ENCODE measurements at places on chromosomes 13 and 19.
A peak's percentile ranks its signal among the peaks of the same experiment; 100 is the strongest.

DNA sequence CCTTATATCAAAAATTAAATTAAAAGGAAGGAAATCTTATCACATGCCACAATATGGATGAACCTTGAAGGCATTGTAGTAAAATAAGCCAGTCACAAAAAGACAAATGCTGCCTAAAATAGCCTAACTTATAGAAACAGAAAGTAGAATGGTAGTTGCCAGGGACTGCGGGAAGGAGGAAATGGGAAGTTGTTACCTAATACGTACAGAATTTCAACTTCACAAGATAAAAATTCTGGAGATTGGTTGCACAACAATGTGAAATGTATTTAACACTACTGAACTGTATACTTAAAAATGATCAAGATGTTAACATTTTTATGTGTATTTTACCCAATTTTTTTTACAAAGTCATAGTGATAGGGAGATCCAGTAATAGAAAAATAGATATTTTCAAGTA, 10.2 kb upstream of the N4BP2L2 start:
- DNase-seq: no peak

- no peak for DNase-seq
Measured at GRCh38 chr19:42154471-42155323, 22.5 kb upstream of the POU2F2 start.

DNA sequence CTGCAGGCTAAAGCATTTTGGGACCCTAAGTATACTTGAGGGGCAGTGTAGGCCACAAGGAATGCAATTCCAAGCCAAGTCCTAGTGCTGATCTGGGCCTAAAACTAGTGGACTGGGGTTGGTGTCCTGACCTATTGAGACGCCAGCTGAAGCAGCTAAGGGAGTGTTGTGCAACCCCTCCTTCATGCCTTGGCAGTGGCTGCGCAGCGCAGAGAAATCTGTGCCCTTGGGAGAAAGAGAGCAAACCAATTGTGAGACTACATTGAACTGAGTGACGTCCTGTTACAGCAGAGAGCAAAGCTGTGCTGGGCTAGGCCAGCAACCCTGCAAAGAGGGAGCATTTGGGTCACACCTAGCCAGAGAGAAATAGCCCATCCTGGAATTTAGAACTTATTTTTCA, 2715.0 kb upstream of the PCDH20 start:
- DNase-seq: no peak

GRCh38 chr13:40494513-40494912, 171.9 kb downstream of the FOXO1 start:
- DNase-seq: no peak

DNA sequence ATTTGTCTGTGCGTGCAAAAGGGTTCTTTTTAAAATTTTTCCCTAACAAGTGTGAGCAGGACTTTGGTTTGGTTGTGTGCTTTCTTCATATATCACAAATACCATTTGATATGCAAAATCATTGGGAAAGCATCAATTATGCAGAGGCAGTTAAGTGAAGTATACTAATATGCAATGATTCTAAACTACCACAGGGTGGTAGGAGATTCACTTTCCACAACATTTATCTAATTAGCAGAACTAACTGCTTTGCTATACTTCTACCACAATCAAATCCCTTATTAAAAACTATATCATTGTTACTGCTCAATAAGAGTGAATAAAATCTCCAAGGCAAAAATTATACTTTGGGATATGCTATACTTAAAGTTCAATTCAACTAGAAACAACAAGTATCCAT, 2738.9 kb upstream of the PCDH20 start:
- DNase-seq: no peak

DNA sequence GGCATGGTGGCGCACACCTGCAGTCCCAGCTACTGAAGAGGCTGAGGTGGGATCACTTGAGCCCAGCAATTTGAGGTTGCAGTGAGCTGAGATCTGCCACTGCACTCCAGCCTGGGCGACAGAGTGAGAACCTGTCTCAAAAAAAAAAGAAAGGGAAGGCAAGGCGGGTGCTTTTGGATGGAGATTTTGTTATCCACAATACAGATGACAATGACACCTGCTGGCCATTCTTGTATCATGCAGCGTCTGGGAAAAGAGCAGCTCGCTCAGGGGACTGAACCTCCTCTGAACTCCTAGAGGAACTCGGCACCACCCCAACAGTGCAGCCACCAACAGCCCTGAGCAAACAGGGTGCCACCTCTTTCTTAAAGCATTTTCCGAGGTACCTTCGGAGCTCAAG, 22.8 kb downstream of the HAUS8 start:
- DNase-seq: peak; percentile 78

- DNase-seq: no peak
Measured at GRCh38 chr13:41802684-41803444, 158.0 kb downstream of the VWA8 start.

DNA sequence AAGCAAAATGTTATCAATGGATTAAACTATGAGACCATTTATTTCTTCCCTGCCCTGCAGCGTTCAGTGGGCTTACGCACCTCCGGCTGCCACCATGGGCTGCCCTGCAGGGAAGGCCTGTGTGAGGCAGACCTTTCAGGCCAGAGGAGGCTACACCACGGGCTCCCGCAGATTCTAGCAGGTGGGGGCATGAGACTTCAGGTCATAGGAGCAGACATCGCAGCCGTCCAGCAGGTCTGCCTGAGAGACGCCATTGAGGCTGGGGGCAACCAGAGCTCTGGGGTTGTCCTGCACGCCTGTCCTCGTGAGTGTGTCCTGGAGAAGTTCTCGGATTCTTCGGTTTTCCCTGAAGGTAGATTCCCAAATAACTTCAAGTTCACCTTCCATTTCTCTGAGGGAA, 9.4 kb upstream of the SLC7A9 start:
- DNase-seq: no peak

- no peak for DNase-seq
Measured at GRCh38 chr13:32117701-32118100, 86.1 kb downstream of the FRY start.

DNA sequence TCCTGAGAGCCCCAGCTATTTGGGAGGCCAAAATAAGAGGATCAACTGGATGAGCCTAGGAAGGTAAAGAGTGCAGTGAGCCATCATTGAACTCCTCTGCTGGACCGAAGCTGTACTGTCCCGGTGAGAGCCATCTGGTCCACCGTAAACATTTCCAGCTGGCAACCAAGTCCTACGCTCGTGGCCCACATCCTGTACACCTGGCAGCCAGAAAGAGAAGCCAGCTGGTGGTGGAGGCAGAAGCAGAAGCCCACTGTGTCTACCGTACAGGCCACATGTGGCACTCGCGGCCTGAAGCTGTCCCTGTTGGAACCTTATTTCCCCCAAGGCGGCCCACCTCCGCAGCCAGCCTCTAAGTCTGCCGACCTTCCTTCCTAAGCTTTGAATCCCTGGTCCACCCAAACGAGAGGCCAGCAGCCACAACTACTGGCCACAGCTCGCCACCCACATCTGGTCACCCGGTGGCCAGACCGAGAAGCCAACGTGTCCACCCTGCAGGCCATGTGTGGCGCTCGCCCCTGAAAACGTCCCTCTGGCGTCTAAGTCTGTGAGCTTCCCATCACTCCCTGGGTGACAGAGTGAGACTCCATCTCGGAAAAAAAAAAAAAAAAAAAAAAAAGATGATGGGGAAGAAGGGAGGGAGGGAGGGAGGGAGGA, 14.2 kb upstream of the ZNF91 start:
- no peak for DNase-seq

- DNase-seq: no peak
Measured at GRCh38 chr13:44359983-44360375, 13.6 kb upstream of the SERP2 start.

DNA sequence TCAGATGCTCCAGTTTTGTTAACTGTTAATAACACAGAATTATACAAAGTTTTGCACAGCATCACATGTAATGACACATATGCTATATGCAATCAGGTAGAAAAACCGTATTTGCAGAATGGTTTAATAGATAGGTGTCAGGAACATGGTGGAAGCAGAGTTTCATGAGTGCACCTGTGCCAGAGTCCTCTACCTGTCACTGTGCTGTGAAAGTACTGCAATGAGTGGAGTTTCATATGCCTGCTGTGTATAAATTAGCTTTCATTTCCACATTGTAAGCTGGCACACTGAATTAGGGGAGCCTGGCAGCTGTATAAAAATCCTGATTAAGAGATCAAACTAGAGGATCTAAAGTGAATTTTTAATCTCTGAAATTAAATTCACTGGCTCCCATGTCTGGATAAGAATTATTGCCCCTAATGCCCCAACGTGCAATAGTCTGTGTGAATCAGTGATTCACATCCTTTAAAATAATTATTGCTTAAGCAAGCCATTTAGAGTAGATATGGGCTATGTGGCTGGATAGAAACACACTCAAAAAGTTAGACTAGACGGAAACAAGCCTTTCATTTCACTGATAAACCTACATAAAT, 8.5 kb upstream of the EEF1AKMT1 start:
- DNase-seq: no peak

DNA sequence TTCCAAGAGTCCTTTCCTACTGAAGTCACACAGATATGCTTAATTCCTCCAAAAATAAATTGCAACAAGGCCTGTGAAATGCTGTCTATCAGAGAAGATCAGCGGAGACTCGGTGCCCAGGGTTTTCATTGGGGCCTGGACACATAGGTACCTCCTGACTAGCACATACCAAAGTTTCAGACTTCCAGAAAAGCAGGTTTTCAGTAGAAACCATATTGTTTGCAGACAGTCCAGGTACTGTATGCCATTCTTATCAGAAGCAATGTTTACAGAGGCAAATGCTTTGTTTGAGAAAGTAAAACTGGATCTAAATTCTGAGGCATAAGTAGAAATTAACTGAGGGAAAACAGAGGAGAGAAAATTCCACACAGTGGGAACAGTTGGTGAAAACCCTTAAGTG, 12.8 kb downstream of the ZNF229 start:
- no peak for DNase-seq

GRCh38 chr13:69580255-69580654, 527.4 kb upstream of the ATXN8OS start:
- peak; percentile 10 for DNase-seq

DNA sequence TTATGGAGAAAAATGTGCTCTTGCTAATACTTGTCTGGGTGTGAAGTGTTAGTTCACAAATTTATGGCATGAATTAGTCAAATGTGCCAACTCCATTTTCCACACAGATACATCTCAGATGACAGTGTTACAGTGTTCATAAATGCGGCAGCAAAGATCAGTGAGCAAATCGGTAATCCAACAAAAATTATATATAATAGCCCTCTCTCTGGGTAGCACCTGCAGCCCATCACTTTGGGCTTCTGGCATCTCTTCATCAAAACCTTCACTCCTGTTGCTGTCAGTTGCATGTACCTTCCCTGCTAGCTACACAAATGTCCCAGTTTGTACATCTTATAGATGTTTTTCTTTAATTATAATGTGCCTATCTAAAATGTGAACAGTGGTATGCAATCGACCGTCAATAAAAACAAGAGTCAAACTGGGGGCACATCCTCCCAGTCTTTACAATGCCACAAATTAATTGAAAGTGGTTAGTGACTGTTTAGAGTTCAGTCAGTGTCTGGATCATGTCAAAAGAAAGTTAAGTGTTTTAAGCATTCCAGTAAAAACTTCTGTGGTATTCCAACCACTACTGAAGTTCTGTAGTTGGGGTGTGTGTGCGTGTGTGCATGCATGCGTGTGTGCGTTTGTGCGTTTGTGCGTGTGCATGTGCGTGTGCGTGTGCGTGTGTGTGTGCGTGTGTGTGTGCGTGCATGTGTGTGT, 448.9 kb downstream of the DCT start:
- DNase-seq: no peak

GRCh38 chr13:94198681-94199080, 280.8 kb downstream of the DCT start:
- DNase-seq: no peak

DNA sequence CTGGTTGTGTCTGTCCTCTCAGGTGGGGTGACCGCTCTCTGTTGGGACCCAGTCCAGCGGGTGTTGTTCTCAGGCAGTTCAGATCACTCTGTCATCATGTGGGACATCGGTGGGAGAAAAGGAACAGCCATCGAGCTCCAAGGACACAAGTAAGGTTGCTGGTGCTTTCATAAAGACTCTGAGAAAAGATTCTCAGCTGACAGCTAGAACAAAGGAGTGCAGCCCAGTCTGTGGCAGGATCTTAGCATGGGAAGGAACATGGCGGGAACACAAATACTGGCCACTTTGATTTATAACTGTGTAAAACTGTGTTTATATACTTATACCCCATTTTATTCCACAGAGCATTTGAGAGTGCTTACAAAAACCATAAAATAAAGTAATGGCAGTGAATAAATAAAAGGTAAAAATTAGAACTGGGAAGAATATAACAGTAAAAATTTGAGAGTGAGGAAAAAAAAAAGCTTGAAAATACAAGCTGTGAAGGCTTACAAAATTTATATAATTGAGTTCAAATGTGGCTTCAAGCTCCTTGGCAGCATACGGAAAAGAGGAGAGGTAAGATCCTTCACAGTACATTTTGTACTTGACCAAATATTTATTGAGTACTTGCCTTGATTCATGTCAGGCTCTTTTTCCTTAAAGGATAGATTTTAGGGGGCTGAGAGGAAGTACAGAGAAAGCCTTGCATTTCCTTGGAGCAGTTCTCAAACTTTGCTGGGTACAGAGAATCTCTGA, 64.8 kb downstream of the DHRS12 start:
- no peak for DNase-seq

DNA sequence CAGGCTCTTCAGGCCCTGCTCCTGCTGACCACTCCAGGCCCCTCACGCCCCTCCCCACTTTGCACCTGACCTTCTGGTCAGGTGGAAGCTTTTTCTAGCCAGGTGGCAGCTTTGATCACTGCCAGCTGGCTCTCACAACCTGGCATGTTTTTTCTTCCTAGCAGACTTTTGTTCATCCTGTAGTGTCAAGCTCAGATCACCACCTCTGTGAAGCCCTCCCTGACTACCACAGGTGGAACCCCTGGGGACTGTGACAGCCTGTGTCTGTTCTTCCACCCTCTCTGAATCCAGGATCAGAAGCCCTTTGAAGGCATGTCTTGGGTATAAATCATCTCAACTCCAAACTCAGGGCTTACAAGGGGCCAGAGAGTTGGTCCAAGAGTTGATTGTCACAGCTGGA, 10.3 kb upstream of the CNFN start:
- no peak for DNase-seq

- no peak for DNase-seq
Measured at GRCh38 chr13:58611117-58611516, 979.6 kb downstream of the PCDH17 start.

DNA sequence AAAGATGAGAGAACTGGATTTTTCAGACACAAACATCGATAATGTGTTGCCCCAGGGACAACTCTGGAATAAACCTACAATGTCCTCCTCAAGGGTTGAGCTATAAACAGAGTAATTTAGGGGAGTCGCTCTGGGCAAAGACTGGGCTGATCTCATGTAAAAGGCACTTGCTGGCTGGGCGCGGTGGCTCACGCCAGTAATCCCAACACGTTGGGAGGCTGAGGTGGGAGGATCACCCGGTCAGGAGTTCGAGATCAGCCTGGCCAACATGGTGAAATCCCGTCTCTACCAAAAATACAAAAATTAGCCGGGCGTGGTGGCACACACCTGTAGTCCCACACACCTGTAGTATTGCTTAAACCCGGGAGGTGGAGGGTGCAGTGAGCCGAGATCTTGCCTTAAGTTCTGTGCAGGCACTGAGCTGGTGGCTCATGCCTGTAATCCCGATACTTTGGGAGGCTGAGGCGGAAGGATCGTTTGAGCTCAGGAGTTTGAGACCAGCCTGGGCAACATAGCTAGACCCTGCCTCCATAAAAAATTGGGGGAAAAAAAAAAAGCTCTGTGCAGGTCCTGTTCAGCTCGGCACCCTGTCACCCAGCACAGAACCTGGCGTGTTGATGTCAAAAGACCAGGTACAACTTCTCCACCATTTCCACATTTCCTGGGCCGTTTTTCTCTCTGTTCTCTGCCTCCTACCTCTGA, 1.4 kb downstream of the TIMM44 start:
- DNase-seq: no peak

GRCh38 chr19:45999653-46000121, 4.4 kb downstream of the CCDC61 start:
- DNase-seq: peak; percentile 64
